AG09319 (cell line): ENCODE measurements at places on chromosomes 3 and 15.

- no peak for DNase-seq
These were observed 28.9 kb downstream of the PRTG start for GRCh38 chr15:55714064-55714463.

- no peak for DNase-seq
These were observed 26.3 kb upstream of the PRR23E start for GRCh38 chr3:127166501-127167065.

- no peak for DNase-seq
These were observed 9.8 kb upstream of the SEMA4B start for GRCh38 chr15:90191344-90191687.

- DNase-seq = no peak
These were observed 23.7 kb downstream of the ARRDC4 start for GRCh38 chr15:97984157-97984556.

DNA sequence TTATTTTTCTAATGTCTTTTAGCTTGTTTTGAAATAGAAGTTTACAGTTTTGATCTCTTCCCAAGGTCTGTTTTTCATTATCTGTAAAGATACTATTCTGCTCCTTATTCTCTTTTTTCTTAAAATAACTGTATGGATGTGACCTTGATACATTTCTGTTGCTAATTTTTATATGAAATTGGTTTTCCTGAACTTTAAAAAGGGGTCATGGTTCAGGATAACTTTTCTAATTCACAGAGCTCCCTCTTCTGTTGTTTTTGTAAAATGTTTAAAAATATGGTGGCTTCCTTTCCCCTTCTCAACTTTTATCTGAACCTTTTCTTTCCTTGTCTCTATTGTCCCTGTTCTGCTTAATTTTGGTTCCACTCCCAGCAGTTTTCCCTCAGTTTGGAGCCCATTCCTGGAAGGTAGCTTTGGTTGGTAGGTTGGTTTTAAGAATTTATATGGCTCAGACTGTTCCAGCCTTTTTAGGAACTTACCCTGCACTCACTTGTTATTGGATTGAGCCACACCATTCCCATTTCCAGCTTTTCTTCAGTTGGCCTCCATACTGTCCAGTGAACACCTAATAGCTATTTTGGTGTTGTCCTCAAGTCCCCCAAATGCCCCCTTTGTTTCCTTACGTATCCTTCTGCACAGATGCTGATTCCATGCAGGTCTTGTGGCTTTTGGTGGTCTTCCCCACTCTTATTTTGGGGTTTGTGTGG lies 70.3 kb downstream of the SLMAP start:
- DNase-seq = peak; percentile 2

DNA sequence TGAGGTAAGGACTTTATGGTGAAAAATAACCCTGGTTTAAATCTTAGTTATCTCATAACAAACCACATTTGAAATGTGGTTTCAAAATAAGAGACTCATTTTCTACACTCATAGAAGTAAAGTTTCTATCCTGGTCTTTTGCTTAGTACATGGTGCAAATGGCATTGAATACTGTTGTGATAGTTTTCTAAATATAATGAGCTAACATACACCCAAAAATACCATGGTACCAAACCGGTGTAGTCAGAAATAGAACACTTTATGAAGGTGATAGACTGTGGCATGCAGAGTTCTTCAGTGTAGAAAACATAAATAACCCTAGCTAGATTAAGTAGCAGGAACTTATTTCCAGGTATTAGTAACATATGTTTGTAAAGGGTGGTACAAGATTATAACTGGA lies 629.4 kb downstream of the PLOD2 start:
- DNase-seq = no peak

GRCh38 chr3:63349583-63350573 lies 71.8 kb downstream of the SYNPR start:
- DNase-seq = peak; percentile 30

DNA sequence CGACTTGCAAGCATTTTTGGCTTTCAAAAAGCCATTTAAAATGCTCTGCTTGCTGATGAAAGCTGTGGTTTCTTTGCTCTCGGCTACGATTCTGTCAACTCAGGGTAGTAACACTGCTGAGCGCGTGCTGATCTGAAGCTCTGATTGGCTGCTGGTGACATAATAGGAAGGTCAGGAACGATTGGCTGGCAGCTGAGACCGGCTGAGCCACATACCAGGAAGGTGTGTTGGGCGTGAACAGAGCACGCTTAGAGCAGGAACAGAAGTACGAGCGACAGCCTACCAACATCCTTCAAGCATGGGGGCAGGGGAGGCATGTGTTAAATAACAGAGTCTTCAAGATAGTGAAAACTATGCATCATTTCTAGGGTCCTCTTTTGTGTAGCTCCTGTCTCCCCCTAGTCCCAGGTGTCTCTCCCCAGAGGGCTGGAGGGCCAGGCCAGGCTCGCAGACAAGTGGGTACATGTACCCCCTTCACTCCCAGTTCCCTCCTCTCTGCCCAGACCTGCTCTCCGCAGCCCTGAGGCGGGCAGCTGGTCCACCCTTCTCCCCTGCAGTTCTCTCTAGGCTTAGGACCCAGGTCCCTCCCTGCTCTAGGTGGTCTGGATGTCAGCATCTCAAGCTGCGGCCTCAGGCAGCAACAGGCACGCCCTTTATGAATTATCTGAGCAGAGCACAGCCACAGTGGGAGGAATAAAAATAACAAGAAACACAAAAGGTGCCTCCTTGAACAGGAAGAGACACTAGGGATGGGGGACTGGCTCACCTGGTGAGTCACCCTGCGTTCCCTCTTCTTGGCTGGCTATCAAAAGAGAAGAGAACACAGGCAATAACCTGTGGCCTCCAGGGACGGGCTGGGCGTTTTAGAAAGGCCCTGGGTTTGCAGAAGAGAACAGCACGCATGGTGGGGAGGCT lies 76.0 kb downstream of the TAMM41 start:
- peak; percentile 47 for DNase-seq

GRCh38 chr3:86982883-86983282 lies 8.1 kb downstream of the VGLL3 start:
- peak; percentile 68 for DNase-seq

DNA sequence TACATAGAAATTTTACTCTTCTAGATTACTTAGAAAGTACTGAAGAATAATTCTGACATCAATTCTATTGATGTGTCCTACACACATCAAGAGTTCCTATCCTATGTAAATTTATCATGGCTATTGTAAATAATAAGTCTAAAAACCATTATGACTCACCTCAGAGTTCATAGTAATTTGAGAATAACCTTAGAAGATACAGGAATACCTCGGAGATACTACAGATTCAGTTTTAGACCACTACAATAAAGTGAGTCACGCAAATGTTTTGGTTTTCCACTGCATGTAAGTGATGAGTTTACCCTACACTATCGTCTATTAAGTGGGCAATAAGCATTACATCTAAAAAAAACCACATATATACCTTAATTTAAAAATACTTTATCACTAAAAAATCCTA lies 74.8 kb downstream of the NR1I2 start:
- no peak for DNase-seq

- DNase-seq = no peak
These were observed 44.4 kb upstream of the FAN1 start for GRCh38 chr15:30859091-30859874.

DNA sequence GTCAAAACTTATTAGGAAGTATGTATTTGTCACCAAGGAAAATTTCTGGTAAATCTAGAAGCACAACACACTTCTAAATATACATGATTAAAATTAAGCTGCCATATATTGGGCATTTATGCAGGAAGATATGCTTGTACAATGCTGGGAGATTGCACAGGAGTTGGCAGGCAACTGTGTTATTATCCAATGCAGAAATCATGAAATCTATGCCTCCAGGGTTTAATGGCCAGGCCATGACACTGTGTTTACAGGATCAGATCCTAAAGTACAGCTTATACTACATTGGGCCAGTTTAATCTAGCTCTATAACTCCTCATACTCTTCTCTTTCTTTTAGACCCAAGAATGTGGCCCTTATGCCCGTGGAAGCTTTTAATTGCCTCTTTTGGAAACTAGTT lies 391.4 kb upstream of the DPH6 start:
- no peak for DNase-seq

- no peak for DNase-seq
These were observed 28.7 kb upstream of the USP3 start for GRCh38 chr15:63475707-63476106.

- DNase-seq = no peak
These were observed 22.9 kb downstream of the ITPR1 start for GRCh38 chr3:4515916-4516579.

DNA sequence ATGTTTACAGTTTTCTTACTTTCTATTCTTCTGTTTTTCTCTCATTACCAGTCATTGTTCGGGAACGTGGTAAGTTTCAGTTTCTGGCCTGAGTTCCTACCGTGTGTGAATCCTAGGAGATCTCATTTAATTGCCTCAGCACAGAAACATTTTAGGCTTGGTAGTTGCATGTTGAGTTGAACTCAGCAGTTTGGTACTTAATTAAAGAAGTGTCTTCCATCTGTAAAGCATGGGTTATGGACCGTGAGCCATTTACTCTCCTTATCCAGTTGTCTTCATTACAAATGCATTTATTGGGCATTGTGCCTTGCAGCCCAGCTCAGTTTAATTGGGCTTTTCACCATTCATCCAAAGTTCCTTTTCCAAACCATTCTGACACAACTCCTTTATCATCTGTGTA lies 142.1 kb upstream of the CHRM5 start:
- DNase-seq = no peak

GRCh38 chr3:114411811-114412803 lies 118.3 kb downstream of the TIGIT start:
- no peak for DNase-seq

DNA sequence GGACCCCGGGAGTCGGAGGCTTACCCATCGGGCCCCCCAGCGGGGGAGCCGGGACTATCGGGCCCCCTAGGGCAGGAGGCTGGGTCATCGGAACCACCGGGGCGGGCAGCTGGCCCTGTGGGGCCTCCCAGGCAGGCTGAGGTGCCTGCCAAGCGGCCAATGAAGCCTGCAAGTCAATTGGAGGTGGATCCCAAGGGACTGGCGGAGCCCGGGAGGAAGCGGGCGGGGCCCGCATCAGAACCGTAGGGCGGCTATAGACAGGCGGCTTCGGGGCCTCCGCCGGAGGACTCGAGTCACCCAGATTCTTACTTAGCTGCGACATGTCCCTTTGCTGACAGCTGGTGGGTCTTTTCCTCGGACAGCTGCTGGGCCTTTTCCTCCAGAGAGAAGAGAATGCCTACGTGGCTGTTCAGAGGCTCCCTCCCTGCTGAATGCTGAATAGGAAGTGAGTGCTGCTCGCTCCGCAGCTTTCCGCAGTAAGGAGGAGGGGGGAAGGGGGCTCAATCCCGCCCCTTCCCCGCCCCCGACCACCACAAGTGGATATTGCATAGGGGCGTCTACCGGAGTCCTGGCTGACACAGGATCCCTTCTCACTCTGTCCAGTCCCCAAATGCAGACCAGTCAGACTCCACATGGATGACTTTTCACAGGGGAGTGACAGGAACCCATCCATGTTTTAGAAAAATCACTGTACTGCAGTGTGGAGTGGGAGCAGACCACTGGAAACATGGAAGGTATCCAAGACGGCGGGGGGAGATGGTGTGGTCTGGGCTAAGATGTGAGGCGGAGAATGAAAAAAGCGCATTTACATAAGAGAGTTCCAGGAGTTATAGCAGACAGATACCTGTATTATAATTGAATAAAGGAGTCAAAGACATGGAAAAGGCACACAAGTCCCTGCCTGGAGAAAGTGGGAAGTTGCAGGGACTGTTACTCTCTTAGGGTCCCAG lies at the start of gene MAGEL2:
MAGEL2 (minus strand) TSS at position 447 of the 950 bp plus-strand sequence; CDS start at position 322, 125 bp downstream.
- no peak for DNase-seq

GRCh38 chr15:40242601-40243000 lies 3.7 kb downstream of the PAK6 start:
- DNase-seq = no peak

- no peak for DNase-seq
These were observed 137.3 kb upstream of the BHLHE40 start for GRCh38 chr3:4841776-4842440.

DNA sequence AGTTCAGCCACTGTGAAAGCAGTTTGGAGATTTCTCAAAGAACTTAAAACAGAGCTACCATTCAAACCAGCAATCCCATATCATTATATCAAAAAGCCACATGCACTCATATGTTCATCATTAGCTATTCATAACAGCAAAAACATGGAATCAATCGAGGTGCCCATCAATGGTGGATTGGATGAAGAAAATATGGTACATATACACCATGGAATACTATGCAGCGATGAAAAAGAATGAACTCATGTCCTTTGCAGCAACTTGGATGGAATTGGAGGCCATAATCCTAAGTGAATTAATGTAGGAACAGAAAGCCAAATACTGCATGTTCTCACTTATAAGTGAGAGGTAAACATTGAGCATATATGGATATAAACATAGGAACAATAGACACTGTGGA lies 32.1 kb downstream of the IMPG2 start:
- no peak for DNase-seq

DNA sequence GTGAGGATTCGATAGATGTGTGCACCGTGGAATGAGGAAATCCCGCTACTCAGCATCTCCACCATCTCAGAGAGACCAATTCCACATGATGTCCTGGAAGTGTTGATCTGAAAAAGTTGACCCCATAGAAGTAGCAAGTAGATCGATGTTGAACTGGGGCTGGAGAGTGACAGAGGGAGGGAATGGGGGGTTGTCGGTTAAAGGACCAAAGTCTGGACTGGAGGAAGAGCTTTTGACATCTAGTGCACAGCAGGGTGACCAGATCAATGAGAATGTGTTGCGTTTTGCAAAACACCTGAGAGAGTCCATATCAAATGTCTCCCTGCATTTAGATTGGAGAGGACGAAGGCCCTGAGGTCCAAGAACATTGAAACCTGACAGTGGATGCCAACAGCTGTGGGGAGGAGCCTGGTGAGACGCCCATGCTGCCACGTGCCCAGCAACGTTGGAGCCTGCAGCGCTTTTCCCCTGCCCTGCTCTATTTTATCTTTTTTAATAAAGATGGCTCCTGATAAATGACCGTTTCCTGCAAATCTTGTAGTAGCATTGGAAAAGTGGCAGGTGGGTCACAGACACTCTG lies 30.1 kb upstream of the RPL32 start:
- DNase-seq = no peak

DNA sequence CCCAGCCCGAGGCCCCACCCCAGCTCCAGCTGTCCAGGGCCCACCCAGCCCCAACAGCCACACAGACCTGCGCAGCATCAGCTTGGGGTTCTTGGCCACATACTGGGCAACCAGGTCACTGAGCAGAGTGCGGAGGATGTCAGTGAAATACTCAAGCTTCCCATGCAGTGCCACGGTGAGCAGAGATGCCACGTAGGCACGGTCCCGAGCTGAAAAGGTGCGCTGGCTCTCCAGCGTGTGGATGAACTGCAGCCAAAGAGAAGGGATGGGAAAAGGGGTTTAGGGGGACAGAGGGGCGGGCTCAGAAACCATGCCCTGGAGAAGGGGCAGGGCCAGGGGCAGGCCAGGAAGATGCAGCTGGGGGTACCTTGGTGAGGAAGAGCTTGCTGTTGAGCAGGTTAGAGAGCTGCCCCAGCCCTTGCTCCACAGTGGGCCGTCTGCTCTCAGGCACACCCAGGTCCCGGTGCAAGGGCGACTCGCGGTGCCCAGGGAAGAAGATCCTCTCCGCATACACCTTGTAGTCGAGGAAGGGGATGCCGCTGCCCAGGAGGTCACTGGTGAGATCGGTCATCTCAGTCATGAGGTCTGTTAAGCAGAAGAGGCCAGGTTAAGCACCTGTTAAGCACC lies 17.4 kb downstream of the PLXNB1 start:
- DNase-seq = no peak
